Esophagus muscularis mucosa (tissue), 4 donors: ENCODE measurements at places on chromosomes 1 and 21. TPM values are rescaled to one million over a fixed set of nuclear protein-coding genes. Genes with fewer than 3 reads are reported as not detected.

- no peak for DNase-seq
These were observed 16.6 kb upstream of the EPB41 start for GRCh38 chr1:28897789-28898188.

The RHBDL2 gene
- not detected for total RNA-seq

GRCh38 chr1:117118137-117118536 is 3.4 kb downstream of the TRIM45 start:
- DNase-seq = no peak

DNA sequence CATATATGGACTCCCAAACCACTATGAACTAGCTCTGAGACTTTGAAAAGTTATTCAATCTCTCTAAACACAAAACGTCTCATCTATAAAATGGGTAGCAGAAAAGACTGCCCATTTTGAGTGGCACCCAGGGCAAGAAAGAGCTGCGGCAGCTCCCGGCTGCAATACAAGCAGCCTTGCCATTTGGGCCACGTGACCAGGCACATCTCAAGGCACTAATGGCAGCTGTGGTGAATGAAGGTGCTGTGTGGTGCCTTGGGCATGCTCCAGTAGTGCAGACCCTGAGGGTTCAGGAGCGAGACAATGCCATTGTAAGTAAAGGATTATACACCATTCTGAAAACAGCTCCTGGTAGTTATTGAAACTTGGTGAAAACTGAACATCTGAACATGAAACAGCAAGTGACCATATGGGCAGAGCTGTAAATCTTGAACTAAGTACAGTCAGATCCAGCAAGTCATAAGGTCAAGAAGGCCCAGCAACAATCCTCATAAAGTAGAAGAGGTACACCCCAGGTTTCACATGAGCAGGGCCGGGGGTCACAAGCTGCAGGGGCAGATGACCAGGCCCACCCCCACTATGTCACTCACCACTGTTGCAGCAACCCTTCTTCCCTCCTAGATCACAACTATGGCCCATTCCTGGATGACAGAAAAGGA is 39.4 kb upstream of the HIVEP3 start:
- no peak for DNase-seq

- no peak for DNase-seq
These were observed 1926.8 kb downstream of the NCAM2 start for GRCh38 chr21:22925032-22925431.
